ENCODE measurements at places on chromosomes 6 and 20.
A peak's percentile ranks its signal among the peaks of the same experiment; 100 is the strongest.

DNA sequence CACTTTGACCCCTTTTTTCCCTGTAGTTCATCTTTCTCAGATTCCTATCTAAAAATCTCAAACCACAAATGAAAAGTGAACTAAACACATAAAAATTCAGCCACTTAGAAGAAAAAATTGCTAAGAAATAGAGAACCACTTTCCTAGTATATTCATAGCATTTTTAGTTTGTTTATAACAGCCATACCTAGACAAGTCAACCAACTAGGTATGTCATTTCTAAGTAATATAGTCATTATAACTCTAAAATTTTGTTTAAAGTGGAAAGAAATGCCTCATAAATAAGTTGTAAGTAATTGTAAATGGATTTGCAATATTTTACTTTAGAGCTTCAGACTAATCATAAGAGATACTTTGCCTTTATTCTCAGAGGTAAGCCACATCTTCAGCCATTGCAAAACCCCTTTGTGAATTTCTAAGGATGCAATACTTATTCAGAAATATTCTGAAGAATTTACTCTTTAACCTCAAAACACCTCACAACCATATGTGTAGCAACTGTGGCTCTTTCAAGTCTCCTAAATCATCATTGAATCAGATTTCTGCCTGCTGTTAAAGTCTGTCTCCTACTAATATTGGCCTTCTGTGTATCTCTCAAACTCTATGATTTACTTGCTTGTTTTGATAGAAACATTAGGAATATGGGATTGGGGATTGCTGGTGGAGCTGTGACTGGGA, 6.9 kb upstream of the SUMO4 start:
- peak; percentile 1 for DNase-seq

GRCh38 chr6:51463321-51463720, 624.1 kb downstream of the PKHD1 start:
- no peak for DNase-seq

- no peak for DNase-seq
Observed at GRCh38 chr20:58010666-58011065, 217.8 kb downstream of the ANKRD60 start.

- DNase-seq, result no peak
Observed at GRCh38 chr6:75155631-75156030, 50.2 kb downstream of the COL12A1 start.

- no peak for DNase-seq
Observed at GRCh38 chr6:147530132-147531060, 21.9 kb downstream of the SAMD5 start.

- no peak for DNase-seq
Observed at GRCh38 chr6:41966214-41966920, 24.8 kb upstream of the CCND3 start.

- DNase-seq, result no peak
Observed at GRCh38 chr20:36645998-36646397, at the start of gene SLA2. Gene SLA2 (minus strand): TSS chr20:36646196. CDS start chr20:36641335, 4,861 bp downstream.
